ENCODE measurements at places on chromosomes 5 and 9.

GRCh38 chr5:16712620-16713019 is 95.8 kb upstream of the RETREG1 start:
- no peak for DNase-seq

DNA sequence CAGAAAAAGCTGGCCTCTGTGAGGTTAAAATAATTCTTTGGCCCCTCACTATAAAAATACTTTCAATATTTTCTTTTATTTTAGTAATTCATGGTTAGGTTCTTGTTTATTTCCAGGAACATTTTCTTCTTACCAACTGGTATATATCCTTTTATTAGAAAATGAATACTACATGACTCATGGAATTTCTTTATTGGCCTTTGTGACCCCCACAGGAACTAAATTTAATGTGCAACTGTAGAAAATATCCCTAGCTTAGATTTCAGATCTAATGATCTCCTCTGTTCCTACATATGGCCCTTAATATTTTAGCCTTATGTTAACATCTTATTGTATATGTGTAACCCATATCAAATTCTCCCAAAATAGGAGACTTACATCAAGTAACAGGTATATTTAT is 429.9 kb downstream of the NR2F1-AS1 start:
- DNase-seq, result no peak

DNA sequence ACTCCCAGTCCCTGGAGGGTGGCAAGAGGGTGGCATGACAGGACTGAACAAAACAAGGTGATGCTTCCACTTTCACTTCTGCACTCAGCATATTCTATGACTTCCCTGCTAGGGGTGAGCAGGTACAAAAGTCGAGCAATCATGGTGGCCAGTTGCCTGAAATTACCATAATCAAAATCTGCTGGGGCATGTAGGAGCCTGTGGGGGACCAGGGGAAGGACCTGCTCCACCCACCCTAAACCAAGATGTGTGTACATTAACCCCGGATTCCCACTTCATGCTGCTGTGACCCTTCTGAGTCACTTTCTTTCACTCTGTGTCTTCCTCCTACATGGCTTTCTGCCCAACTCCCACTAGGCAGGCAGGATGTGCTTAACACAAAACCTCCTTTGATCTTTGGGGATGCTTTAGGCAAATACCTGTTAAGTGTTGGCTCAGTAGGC is 73.3 kb upstream of the PHF24 start:
- no peak for DNase-seq

GRCh38 chr5:107213025-107213424 is 457.7 kb downstream of the EFNA5 start:
- DNase-seq, result no peak

GRCh38 chr9:3288686-3289085 is 237.1 kb downstream of the RFX3 start:
- DNase-seq, result no peak

- no peak for DNase-seq
These were observed 259.2 kb downstream of the PDZD2 start for GRCh38 chr5:31898036-31898632.

- DNase-seq, result no peak
These were observed 427.7 kb downstream of the PRELID2 start for GRCh38 chr5:145407300-145408047.

DNA sequence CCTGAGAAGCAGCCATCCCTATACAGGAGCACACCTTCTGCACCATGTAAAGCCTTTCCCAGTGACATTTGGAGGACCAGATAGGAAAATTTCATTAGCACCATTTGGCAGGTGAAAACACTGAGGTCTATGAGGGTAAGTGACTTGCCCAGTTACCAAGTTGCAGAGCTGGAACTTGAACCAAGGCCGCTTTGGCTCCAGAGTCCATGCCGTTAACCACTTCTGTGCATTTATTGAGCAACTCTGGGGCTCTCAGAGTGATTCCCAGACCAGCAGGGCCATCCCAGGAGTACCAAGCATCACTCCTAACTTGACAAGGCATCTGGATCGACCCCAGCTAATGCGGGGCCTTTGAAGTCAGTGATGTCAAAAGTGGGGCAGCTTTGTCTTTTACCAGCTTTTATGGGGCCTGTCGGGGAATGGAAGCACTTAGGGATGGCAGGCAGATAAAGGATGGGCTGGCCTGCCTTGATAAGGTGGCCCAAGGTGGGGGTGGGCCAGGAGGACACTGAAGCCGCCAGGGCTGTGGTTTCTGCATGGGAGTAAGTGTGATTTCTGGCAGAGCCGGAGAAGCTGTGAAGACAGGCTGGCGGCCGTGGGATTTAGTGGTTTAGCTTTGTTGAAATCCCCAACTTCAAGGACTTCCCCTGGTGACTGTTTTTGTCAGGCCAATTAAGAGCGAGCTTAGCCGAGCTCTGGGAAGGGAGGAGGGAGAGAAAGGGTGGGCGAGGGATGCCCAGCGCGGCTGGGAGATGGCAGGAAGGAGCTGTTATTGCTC is 127.3 kb downstream of the MACROH2A1 start:
- DNase-seq, result no peak

DNA sequence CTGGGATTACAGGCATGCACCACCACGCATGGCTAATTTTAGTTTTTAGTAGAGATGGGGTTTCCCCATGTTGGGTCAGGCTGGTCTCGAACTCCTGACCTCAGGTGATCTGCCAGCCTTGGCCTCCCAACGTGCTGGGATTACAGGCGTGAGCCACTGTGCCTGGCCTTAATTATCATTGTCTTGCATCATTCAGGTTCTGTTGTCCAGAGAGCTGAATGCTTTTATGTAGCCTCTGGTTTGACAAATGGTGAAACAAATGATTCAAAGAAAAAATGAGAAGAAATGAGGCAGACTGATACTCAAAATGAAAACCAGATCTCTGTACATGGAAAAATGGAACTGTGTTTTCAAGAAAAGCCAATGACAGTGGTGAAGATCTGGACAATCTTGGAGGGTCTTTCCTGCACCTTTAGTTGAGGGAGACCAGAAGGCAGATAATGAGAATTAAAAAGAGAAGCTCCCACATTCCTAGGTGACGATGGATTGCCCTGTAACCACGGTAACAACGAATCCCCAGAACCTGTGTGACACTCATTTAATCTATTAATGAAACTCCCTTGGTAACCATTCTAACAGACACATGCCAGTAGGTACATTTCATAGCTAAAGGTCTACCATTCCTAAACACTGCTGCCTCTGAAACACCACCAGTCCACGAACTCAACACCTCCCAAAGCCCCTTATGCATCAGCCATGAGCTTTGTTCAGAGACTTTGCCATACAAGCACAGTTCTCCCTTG is 1.6 kb downstream of the TEX48 start:
- DNase-seq, result no peak

DNA sequence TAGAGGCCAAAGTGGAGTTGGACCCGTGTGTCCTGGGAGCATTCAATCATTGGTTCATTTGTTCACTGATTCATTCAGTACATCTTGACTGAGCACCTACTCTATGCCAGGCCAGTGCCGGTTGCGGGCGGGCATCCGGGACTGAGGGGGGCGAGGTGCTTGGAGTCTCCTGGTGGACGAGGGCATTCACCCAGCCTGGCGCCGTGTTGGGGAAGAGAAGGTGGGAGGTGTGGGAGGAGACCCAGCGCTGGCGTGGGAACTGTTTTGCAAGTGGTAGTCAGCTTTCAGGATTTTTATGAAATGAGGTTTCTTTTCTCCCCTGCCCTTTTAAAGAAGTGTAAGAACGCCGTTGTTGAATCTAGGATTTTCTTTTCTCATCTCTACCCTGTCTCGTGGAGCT is 37.2 kb downstream of the NCS1 start:
- DNase-seq, result no peak

DNA sequence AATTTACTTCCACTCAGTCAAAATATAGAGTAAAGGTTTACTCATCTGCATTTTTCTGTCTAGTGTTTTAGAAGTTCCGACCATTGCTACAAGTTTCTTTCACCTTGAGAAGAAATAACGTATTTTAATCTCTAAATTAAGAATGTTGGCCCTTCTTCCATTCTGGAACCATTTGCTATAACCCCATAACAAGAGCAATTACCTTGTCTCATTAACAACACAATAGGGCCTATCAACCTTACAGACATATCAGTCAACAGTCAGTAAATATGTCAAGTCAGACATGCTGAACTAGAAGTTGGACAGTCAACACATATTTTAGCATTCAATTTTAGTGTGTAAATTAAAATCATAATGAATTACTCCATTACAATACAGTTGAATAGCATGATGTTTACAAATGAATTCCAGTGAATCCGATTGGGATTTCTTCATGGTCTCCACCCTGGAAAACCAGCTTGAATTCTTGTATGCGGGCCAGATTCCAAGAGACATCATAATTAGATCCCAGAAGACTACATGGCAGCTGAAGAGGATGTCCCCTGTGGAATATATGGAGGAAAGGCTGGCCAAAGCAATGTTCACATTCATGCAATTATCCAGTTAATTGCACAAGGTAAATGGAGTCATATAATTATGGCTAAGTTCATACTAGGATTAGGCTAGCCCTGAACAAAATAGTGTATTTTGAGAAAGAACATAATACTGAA is 196.2 kb upstream of the TARS1 start:
- no peak for DNase-seq

- DNase-seq, result peak; percentile 6
These were observed 4.6 kb upstream of the MYORG start for GRCh38 chr9:34381323-34381722.

- no peak for DNase-seq
These were observed 11.1 kb downstream of the PTGES2 start for GRCh38 chr9:128116104-128117083.

DNA sequence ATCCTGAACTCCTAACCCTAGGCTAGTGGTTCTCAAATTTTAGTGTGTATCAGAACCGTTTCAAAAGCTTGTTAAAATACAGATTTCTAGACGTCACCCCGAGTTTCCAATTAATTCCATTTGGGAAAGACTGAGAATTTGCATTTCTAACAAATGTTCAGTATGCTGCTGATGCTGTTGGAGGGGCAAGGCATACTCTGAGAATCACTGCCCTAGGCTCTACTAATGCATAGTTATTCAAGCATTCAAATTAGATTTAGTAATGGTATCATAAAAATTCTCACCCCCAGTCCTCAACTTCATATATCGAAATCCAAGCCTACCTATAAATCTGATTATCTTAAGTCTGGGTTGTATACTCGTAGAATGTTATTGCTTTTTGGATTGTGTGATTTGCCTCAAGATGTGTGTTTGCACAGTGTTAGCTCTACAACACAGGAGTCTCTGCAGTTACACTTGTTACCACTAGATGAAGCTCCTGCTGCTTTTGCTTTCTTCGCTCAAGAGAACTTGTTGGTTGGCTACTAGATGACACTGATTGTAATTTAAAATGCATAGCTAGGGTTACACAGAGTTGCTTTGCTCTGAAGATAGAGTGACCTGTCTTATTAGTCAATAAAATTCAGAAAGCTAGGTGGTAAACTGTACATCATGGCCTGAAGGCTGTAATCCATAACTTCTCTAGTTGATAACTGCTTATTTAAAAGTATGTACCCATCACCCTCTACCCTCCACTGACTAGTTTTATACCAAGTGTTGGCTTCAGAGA is 7.5 kb upstream of the ERAP2 start:
- DNase-seq, result peak; percentile 15

Measured in endothelial cell (in vitro differentiated cells).